ENCODE measurements at places on chromosomes 4 and X.

DNA sequence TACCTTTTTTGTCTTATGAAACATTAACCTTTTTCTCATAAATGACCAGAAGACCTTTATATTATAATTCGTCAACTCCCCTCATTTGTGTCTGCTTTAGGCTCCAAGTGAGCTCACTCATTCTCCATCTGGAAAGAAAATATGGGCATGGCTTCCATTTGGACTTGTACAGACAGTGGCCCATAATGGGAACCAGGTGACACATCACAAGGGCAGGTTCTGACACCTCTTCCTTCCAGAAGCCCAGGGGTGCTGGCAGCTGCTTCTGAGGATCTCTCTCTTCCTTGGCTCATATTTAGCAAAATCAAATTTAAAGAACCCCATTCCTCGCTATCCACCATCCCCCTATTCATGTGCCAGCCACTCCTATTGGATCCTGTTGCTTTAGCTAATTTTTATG is 69.6 kb downstream of the CD38 start:
- no peak for DNase-seq

- DNase-seq, result no peak
These were observed 36.5 kb downstream of the ACOX3 start for GRCh38 chr4:8403976-8404375.

DNA sequence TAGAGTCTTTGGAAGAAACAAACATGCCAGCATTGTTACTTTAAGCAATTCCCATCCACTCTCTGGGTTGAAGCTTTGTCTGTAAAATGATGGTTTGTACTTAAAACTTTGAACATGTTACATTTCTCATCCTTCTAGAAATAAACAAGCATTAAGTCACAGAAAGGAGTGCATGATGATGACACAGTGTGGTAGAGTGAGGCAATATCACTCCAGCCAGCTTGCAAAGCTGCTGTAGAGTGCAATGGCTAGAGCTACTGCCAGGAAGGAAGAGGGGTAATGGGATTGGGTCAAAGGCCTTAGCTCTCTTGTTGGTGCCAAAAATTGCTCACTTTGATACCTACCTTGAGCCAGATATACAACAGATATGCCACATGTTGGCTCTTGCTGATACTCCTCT is 12.3 kb upstream of the ENOX2 start:
- DNase-seq, result peak; percentile 11

DNA sequence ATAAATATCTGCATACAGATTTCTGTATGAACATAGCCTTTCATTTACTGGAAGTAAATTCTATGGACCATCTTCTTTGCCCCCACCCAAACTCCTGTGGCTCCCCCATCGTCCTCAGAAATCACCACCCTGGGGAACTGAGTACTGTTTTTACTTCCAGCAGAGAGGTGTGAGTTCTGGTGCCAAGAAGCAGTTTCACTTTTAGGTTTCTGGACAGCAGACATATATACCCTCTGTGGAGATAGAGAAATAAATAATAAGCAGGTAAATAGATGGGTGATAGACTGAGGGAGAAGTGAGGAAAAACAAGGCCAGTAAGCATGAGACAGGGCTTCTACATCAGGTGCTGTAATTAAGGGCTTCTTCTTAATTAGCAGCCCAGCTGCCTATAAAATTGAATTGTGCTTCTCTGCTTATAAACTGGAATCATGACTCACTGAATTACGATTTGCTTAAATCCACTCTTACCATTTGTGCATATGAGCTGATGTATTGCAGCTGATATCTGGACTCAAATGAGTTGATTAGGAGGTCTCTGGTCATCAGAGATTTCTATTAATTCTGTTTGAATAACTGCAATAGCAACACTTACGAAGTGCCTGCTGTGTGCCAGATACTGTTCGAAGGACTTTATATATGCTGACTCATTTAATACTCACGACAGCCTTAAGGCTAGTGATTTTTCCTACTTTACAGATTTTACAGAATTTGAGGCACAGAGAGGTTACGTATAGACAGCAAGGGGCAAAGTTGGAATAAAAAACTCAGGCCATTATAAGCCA is 60.8 kb upstream of the DHX15 start:
- no peak for DNase-seq

- no peak for DNase-seq
These were observed 33.9 kb downstream of the CPLX1 start for GRCh38 chr4:791898-792625.

GRCh38 chr4:182019148-182019652 is 224.0 kb upstream of the TENM3 start:
- DNase-seq, result no peak

GRCh38 chr4:80017125-80017854 is 55.7 kb downstream of the ANTXR2 start:
- DNase-seq, result peak; percentile 70

DNA sequence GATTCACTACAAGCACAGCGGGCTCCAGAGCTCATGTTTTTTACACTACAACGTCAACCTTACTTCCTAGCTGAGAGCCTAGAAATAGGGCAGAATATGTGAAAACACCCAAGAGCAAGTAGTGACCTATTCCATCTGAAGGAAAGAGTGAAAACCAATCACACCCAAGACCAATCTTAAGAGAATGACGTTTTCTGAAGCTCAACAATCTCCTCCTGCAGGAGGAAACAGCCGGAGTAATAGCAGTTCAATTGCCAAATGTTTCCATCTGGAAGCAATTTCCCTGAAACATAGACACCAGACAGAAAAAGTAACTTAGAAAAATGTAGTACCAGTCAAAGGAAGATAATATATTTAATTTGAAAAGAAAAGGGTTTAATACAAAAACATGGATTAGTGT is 142.4 kb downstream of the ANXA5 start:
- peak; percentile 56 for DNase-seq

- DNase-seq, result peak; percentile 45
These were observed 147.9 kb downstream of the CHIC2 start for GRCh38 chr4:53916431-53916889.

DNA sequence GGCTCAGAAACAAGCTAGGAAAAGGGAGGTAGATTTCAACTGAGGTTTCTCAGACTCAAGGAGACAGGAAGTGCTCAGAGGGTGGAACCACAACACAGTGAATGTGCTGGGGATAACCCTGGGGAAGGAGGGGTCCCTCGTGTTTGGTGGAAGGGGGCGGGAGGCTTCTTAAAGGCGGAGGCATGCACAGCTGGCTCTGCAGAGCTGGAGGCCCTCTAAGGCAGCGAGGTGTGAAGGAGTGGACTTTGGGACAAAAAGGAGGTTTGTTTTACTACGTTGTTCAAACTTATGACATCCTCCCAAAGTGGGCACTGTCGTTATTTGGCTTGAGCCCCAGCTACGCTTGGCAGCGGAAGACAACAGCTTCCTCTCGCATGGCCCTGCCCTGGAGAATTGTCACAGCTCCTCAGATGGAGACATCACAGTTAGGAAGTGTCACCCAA is 21.7 kb upstream of the MTM1 start:
- no peak for DNase-seq

DNA sequence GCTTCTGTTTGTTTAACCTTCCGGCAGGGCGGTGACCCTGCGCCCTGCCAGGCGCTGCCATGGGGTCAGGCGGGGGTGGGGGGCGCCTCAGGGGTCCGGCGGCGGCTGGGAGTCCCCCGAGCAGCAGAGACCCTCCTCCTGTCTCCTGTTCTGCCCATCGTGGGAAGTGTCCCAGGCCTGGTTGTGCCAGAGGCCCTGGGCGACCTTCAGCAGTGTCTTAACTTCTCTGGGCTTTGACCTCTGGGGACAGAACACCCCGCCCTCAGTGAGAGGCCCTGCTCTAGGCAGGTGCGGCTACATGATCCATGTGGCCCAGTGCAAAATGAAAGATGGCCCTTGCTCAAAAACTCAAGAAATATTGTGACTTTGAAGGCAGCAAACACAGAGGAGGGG is 22.8 kb upstream of the HMX1 start:
- DNase-seq, result no peak

GRCh38 chr4:37422102-37422501 is 177.6 kb downstream of the NWD2 start:
- no peak for DNase-seq

DNA sequence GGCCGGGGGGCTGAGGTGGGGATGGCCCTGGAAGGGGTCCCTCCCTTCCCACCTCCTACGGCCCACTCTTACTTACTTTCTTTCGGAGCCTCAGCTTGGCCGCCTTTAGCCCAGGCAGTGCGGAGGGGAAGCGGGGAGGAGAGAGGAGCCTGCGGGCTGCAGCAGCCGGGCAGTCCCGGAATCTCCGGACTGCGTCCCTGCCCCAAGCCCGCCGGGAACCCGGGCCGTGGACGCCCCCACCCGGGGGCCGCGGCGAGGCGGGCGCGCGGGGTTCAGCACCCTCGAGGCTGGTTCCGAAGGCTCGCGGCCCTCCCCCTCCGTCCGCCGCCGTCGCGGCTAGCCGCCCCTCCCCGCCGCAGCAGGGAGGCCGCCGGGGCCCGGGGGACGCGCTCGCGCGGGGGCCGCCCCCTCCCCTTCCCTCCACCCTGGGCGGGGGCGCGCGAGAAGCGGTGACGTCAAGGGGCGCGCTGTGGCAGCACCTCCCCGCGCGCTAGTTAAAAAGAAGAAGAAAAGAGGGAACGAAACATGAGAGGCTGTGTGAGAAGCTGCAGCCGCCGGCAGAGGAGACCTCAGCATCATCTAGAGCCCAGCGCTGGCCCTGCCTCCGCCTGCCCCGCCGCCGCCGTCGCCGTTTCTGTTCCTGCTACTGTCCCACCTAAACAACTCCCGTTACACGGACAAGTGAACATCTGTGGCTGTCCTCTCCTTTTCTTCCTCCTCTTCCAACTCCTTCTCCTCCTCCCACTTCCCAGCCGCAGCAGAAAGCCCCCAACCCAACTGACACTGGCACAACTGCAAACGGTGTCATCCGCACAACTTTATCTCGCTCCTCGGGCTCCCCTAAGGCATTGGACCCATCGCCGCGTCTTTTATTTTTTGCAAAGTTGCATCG is at the start of gene HHIP:
HHIP (plus strand) TSS at position 526 of the 892 bp plus-strand sequence. CDS start 520 bp downstream, outside the sequence.
- DNase-seq, result peak; percentile 65

GRCh38 chr4:151226004-151226932 is 50.7 kb upstream of the PRSS48 start:
- peak; percentile 75 for DNase-seq

GRCh38 chr4:138241281-138242075 is 671 bp downstream of the SLC7A11 start:
- DNase-seq, result peak; percentile 34

DNA sequence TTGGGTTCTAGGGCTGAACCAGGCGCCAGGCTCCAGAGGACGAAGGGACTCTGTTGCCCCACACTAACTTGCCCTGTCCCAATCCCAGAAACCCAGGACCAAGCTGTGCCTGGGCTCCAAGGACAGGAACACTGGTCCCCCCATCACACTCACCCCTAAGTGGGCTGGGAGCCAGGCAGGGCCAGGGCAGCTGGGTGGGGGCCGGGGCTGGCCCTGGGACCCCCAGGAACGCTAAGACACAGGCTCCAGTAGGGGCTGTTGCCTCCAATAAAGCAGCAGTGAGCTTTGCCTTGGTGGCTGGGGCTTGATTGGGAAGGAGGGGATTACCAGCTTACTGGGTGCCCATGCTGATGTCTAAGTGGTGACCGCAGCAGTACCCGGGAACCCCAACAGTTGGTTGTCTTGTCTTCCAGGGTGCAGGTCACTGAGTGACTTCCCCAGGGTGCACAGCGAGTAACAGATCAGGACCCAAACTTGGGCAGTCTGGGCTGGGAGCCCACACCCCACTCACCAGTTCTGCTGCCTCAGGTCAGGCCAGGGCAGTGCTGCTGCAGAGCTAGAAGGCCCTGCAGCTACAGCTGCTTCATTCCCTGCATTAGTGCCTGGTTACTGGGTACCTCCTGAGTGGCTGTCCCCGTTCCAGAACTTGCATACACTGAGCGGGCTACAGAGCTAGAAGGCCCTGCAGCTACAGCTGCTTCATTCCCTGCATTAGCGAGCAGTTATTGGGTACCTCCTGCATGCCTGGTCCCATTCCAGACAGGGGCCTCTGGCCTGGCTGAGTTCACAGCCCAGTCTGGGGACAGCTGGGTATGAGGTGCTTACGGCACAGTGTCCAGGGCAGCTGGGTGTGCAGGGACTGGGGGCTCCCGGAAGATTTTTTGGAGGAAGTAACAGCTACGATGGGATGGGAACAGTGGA is 9.4 kb upstream of the ADD1 start:
- no peak for DNase-seq

GRCh38 chr4:76105652-76106051 is 31.1 kb downstream of the ART3 start:
- no peak for DNase-seq

DNA sequence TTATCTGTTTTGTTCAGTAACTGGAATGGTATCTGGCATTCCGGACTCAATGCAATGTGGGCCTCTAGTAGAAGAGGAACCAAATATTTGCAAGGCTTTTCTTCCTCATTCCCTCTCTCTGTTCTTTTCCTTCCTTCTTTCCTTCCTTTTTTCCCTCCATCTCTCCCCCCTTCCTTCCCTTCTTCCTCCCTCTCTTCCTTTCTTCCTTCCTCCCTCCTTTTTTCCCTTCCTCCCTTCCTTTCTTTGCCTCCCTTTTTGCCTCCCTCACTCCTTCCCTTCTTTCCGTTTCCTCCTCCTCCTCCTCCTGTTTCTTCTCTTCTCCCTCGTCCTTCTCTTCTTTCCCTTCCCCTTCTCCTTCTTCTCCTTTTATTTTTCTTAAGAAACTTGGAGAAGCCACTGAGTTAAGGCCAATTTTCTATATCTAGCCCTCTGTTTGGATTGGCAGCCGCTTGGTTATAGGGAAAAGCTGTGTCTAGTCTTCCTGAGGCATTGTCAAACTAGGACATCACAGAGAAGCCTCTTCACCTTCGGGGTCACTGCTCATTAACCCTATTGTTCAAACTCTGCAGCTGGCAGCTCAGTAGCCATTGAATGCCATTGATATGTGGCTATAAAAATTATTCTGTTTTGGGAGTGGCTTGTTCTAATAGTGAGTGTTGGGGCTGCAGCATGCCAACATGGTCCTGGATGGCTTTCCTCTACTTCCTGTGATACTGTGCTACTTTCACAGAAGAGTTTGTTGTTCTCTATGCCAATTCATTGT is 95.9 kb downstream of the CFAP299 start:
- no peak for DNase-seq

GRCh38 chr4:176790398-176790797 is 2.3 kb downstream of the VEGFC start:
- no peak for DNase-seq

GRCh38 chr4:88928852-88929251 is 128.1 kb downstream of the FAM13A start:
- no peak for DNase-seq

DNA sequence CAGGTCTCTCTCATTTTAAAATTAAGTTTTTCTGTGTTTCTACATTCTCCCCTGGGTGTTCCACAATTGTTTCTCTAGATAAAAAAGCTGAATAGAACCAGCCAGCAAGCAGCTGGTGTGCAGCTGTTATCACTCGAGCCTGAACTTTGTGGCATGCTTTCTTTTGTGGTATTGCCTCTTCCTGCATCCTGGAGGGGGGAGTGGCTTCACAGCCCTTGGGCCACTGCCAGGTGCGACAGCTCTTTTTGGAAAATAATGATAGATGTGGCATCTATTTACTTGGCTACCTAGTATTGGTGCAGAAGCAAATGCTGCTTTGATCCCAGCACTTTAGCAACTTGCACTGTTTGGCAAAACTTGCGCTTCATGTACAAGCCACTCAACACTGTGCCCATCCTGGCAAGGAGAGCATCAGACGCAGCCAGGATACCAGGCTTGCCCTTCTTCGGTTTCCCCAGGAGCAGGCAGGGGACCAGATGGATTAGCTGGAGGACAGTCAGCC is 69.4 kb downstream of the HMGB2 start:
- DNase-seq, result peak; percentile 64

GRCh38 chr4:41538017-41538733 is at the start of gene LIMCH1:
TSS of gene LIMCH1 (plus strand) at chr4:41538157. CDS start at chr4:41605996, 67,839 bp downstream.
- peak; percentile 71 for DNase-seq
